ENCODE measurements at places on chromosomes 13 and 19. TPM values are rescaled to one million over a fixed set of nuclear protein-coding genes. Genes with fewer than 3 reads are reported as not detected.

Gene PSG1
- not detected for total RNA-seq

Gene PPP1R37
- total RNA-seq = 19.0 TPM

Gene TMEM38A
- total RNA-seq = 15.1 TPM

Gene CD33
- 2.3 TPM for total RNA-seq

Gene CEACAM19
- total RNA-seq = 2.1 TPM

Gene VAV1
- 3.3 TPM for total RNA-seq

Gene LAIR1
- total RNA-seq = 9.1 TPM

DNA sequence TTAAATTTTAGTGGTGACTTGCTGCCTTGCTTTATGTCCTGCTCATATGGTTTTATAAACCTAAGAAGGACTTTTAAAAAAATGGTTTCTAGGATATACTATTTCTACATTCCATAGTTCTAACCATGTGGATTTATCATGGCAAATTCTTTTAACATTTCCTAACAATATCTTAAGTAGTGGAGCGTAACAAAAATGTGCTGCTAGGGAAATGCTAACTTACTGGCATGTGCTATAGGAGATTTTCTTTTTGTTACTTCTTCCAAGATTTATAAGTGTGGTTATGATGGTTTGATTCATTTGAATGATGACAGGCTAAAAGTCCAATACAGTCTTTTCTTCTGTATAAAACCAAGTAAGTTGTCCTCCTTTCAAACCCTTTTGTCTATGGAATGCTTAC is 713.7 kb downstream of the SLITRK1 start:
- DNase-seq = no peak

- DNase-seq = no peak
Observed at GRCh38 chr13:46489586-46490023, 63.4 kb upstream of the LRCH1 start.

- no peak for DNase-seq
Observed at GRCh38 chr13:45051315-45051714, 62.0 kb downstream of the GPALPP1 start.

- peak; percentile 90 for DNase-seq
Observed at GRCh38 chr19:2588081-2588777, 112.3 kb downstream of the GADD45B start.
